KBM-7 (cell line): ENCODE measurements at places on chromosomes 1 and 21.

- DNase-seq: no peak
Observed at GRCh38 chr1:55420026-55420425, 204.9 kb upstream of the USP24 start.

- no peak for DNase-seq
Observed at GRCh38 chr1:22366346-22366745, 85.3 kb upstream of the ZBTB40 start.

GRCh38 chr1:53722025-53722424, 16.9 kb downstream of the GLIS1 start:
- no peak for DNase-seq

- peak; percentile 57 for DNase-seq
Observed at GRCh38 chr1:50724626-50725286, 235.3 kb downstream of the FAF1 start.

- no peak for DNase-seq
Observed at GRCh38 chr1:69765951-69766350, 198.2 kb downstream of the LRRC7 start.

DNA sequence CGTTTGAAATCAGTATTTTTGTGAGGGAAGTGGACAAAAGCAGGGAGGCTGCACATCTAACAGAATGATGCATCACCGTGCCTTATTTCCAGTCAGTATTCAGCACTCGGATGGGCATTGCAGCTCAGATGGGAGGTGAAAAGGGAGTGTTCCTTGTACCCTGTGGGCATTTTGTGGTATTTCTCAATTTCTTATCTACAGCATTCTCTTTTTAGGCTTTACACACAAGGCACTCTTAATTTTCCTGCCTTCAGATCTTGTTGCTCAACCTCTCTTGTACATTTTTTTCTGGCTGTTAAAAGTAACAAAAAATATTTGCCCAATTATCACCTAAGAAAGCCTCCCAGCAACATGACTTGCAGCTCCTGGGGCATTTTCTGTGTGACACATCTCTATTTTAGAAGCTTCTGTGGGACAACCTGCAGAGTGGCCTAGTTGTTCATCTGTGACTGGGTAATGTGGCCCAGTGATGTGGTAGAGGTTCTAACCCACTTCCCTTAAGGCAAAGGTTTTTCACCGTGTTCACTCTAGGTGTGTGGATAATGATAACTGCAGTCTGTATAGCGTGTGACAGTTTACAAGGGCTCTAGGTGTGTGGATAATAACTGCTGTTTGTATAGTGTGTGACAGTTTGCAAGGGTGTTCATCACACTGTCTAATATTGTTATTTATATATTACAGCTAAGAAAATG, 257.2 kb downstream of the PTGER3 start:
- no peak for DNase-seq

GRCh38 chr1:42993502-42994136, 35.0 kb upstream of the SLC2A1 start:
- peak; percentile 89 for DNase-seq

DNA sequence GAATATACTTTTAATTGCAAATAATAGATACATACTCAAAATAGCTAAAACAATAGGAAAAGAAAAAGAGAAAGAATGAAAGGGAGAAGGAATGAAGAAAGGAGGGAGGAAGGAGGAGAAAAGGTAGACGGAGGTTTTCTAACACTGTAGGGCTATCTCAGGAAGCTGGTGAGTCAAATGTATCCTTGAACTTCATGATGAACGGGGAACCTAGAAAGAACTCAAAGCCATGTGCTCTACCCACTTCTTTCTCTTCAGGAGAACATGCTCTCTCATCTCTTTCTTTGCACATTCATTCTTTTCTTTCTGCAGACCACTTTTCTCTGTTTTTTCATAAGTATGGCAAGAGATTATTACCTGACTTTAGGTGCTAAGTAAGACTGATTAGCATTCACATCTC, 37.3 kb upstream of the ZNF644 start:
- no peak for DNase-seq

DNA sequence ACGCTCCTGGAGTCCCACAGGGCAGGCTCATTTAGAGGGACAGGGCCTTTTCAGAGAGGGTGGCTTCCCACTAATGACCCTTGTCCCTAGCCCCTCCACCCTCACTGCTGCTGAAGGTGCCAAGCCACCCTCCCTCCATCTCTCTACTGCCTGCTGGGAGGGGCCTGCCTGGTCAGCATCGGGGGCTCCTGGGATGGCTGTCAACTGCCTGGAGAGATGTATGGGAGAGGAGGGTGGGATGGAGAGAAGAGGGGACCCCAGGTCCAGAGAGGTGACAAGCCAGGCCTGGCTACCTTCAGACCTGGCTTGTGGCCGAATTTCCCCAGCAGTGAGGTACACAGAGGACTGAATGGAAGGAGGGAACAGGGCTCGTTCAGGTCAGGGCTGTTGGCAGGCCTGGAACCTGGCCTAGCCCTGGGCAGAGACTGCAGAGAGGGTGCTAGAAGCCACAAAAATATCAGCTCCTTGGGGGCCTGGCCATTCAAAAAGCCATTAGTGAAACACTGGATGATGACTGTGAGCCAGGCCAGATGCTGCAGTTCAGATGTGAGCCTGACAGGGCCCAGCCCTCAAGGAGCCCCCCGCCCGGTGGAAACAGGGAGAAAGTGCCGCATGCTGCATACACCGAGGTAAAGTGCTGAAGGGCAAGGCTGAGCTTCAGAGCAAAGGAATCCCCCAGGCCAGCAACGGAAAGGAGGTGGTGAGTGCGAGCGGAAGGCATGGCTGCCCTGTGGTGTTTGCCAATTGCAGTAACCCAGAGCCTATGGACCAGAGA, 20.0 kb downstream of the MMEL1 start:
- no peak for DNase-seq

- peak; percentile 63 for DNase-seq
Observed at GRCh38 chr1:174258148-174258550, 98.8 kb downstream of the RABGAP1L start.

GRCh38 chr1:246420300-246420699, 86.8 kb downstream of the SMYD3 start:
- no peak for DNase-seq

GRCh38 chr21:41228492-41228891, 60.5 kb downstream of the BACE2 start:
- DNase-seq: no peak

DNA sequence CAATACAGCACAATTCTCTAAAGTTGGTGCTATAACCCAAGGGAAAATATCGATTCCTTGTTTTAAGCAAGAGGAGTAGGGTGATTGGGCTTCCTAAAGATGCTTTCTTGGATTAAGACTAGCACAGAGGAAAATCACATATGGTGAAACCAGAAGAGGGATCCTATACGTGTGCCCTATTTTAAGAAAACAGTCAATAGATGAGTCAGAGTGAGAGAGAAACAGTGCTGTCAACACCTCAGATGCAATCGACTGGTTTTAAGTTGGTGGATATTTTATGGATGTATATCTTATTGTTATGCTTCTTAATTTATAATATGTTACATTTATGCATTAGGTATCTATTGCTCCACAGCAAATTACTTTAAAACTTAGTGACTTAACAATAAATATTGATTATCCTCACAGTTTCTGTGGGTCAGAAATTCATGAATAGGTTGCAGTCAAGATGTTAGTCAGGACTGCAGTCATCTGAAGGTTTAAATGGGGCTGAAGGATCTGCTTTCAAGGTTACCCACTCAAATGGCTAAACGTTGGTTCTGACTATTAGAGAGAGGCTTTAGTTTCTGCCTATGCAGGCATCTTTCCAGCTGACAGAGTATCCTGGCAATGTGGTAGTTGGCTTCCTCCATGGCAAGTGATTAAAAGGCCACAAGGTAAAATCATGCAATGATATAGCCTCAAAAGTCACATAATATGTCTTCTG, 61.6 kb upstream of the DEPDC1 start:
- no peak for DNase-seq

GRCh38 chr21:37547615-37548200, 181.1 kb downstream of the DYRK1A start:
- DNase-seq: peak; percentile 85

- no peak for DNase-seq
Observed at GRCh38 chr21:46168238-46168637, 12.9 kb upstream of the FTCD start.

GRCh38 chr1:161872506-161872905, 106.4 kb downstream of the ATF6 start:
- DNase-seq: no peak

- DNase-seq: no peak
Observed at GRCh38 chr1:183074215-183074614, 51.0 kb downstream of the LAMC1 start.

DNA sequence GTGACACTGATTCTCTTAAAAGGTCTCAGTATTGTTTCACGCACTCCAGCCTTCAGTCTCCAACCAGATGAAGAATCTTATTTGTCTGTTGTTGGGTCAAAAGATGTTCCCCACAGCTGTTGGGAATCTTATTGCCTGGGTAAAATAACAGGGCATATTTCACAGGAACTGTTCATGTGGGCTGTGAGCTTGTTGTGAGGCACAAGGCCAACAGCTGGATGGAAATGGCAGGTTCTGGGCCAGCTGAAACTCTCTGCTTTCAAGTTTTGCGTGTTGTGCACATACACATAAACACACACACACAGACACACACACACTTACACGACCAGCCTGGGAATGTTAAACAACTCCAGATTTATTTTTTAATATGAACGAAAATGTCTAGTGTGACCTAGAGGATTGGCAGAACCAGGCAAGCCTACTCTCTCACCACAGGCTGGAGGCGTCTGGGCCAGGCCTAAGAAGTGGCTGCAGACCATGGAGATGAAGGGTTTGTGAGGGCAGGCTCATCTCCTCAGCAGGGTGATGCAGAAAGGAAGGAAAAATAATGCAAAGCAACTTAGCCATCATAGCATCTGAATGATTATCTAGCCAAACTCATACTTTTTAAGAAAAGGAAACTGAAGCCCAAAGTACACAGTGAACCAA, 357.0 kb downstream of the TTLL7 start:
- no peak for DNase-seq

DNA sequence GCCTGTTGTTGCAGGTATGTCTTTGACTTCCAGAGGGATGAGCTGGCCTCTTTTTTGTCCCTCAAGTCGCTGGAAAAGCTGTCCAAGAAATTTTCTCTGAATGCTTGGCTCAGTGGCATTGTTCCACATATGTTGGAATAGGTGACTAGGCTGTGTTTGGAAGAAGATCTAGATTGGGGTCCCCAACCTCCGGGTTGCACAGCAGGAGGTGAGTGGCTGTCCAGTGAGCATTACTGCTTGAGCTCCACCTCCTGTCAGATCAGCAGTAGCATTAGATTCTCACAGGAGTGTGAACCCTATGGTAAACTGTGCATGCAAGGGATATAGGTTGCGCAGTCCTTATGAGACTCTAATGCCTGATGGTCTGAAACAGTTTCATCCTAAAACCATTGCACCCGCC, 18.1 kb downstream of the BACH1 start:
- no peak for DNase-seq

GRCh38 chr21:43025636-43026180, 49.9 kb downstream of the CBS start:
- DNase-seq: no peak

- DNase-seq: no peak
Observed at GRCh38 chr1:115593365-115594259, 48.2 kb upstream of the VANGL1 start.

- DNase-seq: no peak
Observed at GRCh38 chr1:30381671-30382365, 341.6 kb downstream of the MATN1 start.

DNA sequence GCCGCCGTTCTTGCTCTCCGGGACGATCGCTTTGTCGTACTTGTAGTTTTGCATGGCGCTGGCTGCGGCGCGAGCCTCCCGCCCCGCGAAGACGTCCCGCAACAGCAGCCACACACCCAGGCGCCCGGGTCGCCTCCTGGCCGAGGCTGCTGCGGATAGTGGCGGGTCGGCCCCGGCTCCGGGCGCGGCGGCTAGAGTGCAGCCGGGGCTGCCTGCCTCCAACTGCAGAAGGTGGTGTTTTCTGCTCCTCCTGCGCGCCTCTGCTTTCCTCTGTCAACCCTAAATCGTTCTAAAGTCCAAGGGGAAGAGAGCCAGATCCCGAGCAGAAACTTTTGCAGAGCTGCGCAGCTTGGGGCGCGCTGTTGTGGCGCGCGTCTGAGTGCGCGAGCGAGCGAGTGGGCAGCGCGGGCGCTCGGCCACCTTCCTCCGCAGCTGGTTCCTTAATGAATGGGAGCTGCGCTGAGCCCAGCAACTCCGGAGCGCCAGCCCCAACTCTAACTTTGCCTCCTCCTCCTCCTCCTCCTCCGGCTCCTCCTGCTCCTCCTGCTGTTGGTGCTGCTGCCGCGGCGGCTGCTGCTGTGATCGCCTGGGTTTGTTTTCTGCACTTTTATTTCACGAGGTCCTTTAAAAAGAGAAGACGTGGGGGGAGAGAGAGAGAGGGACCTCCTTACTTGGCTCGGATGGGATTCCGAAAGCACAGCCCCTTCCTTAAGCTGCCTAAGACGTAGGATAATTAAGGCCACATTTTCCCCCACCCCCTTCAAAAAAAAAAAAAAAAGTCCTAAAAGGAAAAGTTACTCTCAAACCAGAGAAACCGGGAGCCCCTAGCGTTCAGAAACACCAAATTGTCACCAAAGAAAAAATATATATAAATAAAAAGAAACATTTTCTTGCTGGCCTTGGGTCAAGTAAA, at the start of gene PLPP3:
Gene PLPP3, minus strand, starts transcription at position 601 of the 913 bp plus-strand sequence. Its CDS starts 547 bp downstream, at position 54.
- peak; percentile 88 for DNase-seq

DNA sequence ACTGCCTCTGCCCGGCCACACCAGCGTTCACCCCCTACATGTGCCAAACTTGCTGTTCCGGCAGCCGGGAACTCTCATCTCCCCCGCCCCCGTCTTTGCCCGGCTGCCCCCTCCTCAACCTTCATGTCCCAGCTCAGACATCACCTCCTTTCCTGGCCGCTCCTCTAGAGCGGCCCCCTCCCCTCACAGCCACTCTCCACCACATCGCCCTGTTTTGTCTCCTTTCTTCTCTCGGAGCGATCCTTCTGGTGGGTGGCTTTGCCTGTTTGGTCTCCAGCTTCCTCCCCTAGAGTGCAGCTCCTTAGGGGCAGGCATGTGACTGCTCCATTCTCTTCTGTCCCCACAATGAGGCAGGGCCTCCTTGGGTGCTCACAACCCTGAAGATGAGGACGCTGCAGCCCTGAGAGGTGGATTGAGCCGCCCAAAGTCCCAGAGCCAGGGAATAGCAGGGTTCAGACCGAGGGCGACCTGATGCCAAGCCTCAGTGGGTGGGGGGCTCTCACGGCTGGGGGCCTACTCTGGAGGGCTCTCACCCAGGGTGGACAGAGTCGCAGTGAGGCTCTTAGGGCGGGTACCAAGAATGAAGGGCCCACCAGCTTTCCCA, 44.9 kb upstream of the ECE1 start:
- DNase-seq: no peak

DNA sequence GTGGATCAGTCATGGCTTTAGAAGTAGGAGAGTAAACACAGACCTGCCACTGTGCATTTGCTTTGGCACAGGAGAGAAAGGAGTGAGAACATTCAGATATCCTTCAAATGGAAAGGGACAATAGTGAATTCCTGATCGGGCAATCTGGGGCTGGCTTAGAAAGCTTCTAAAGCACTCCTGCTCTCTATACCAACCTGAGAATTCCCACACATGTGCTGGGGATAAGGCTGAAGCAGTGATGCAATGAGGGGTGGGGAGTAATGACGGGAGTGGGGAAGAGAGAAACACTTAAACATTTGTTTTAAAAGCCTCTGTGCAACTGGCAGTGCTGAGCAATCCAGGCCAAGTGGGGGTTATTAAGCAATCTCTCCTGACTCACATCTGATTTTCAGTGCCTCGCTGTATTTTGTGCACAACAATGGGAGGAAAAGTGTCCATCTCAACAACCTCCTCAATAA, 108.8 kb downstream of the KIAA0319L start:
- no peak for DNase-seq
